T-helper 9 cell (primary cell): ENCODE measurements at places on chromosomes 5 and 9.

DNA sequence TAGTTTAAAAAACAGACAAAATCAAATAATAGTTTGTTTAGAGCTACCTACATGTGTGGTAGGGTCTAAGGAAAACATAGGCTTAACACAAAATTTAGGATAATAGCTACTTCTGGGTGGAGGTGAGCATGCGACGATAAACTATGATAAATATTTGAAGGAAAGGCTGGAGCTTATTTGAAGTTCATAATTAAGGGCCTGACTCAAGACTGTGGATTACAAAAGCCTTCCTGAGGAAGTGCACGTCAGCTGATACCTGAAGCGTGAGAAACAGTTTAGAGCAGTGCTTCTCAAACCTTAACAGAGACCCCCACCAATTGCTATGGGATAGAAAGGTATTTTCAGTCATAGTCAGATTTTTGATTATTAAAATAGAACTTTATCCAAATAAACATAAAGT is 20.4 kb upstream of the UBLCP1 start:
- DNase-seq = no peak

DNA sequence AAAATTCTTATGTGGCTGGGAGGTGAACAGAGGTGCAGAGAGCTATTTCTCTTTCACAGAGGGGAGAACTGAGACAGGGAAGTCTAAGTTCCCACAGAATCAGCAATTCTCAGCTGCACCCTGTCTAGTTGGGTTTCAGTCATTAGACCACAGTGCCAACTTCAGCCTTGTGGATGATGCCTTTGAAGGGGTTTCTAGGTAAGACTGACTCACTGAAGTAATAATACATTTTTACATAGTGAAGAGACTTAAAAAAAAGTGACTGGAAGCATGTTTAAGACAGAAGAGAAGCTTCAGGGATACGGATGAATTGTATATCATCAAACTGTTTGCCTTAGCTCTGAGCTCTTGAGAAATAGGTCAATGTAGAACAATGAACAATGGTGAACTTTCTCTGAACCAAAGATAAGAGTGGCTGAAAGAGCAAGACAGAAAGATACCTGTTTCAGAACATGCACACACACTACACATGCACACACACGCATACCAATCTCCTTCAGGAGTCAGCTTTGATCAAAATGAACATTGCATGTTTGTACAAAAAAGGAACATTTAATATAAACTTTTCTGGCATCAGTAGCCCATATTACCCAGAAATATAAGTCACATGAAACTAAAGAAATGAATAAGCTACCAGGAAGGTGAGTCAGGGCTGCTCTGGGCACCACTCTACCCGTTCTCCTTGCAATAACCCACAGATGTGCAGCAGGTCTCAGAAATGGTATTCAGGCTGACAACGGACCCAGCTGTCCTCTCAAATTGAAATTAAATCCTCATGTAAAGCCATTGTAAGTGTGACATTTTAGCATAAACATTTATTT is 12.6 kb upstream of the FYB1 start:
- DNase-seq = no peak

DNA sequence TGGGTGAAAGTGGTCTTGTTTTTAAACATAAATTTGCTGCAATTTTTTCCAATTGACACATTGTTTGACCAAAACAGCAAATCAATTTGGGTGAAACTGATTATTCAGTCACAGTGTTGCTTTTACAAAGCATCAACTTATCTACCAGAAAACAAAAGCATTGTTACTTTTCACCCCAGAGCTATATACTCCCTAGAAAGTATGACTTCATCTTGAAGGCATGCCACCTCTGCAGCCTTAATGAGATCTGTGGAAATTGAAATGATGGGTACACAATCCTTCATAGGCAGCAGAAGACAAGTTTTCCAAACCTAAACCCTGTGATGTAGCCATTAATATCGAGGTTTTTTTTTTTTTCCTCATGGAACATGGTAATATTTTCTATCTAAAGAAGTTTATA is 615.9 kb downstream of the CHSY3 start:
- no peak for DNase-seq

- DNase-seq = no peak
These were observed 2403.4 kb upstream of the ACO1 start for GRCh38 chr9:29981013-29981412.

DNA sequence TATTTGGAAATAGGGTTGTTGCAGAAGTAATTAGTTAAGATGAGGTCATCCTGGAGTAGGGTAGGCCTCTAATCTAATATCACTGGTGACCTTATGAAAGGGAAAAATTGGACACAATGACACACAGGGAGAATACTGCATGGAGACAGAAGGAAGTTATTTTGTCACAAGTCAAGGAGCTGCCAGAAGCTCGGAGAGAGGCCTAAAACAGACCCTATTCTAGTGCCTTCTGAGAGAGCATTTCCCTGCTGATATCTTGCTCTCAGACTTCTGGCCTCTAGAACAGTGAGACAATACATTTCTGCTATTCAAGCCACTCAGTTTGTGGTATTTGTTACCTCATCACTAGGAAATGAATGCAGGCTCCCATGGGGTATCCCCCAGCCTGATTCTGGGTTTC is 332.9 kb downstream of the CSNK1G3 start:
- no peak for DNase-seq

DNA sequence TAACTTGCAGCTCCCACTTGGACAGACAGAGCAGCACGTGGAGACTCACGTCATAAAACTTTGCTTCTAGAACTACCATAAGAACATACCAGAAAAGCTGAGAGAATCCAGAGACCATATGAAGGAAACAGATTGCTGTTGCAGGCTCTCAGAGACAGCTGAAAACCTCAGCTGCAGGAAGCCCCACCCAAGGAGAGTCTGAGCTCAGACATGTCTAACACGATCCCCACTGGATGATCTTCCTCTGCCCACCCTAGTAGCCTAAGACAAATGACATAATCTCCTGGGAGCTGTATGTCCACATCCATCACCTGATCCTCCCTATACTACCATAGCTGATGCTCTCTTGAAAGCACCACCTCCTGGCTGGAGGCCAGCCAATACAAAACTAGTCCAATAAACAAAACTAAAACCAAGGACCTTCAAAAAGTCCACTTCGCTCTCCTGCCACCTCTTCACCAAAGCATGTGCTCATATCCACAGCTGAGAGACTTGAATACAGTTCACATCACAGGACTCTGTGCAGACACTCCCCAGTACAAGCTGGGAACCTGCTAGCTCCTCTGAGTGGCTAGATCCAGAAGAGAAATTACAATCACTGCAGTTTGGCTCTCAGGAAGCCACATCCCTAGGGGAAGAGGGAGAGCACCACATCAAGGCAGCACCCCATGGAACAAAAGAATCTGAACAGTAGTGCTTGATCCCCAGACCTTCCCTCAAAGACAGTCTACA is 257.4 kb downstream of the TRIM36 start:
- no peak for DNase-seq

DNA sequence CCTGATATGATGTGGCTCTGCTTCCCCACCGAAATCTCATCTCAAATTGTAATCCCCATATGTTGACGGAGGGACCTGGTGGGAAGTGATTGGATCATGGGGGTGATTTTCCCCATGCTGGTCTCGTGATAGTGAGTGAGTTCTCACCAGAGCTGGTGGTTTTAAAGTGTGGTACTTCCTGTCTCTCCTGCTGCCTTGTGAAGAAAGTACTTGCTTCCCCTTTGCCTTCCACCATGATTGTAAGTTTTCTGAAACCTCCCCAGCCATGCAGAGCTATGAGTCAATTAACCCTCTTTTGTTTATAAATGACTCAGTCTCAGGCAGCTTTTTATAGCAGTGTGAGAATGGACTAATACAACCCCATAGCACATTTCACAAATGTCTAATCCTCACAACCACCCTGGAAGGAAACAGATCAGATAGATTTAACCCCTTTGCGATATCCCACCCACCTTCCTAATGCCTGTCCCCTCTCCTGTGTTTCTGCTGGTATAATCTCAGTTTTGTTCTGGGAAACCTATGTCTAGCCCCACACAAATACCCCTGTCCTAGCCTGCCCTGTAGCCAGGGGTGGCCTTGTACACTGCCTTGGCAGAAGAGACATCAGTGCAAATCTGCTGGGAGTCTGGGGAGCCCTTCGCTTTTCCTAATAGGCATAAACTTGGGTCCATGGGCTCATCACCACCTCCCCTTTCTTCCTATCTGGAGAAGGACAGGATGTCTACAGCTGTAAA is 157.0 kb upstream of the RAI14 start:
- DNase-seq = no peak

DNA sequence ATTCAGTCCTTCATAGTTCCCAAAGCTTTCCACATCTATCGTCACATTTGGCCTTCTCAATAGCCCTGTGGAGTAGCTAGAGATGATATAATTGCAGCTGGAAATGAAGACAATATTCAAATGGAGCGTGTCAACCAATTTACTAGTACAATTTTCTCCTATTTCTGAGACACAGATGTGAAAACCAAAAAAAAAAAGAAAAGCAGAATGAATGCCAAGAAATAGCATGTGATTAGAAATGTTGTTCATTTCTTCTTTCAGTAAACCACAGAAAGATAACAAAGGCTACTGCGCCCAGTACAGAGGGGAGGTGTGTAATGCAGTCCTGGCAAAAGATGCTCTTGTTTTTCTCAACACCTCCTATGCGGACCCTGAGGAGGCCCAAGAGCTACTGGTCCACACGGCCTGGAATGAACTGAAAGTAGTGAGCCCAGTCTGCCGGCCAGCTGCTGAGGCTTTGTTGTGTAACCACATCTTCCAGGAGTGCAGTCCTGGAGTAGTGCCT is 99.0 kb downstream of the MUSK start:
- DNase-seq = no peak

DNA sequence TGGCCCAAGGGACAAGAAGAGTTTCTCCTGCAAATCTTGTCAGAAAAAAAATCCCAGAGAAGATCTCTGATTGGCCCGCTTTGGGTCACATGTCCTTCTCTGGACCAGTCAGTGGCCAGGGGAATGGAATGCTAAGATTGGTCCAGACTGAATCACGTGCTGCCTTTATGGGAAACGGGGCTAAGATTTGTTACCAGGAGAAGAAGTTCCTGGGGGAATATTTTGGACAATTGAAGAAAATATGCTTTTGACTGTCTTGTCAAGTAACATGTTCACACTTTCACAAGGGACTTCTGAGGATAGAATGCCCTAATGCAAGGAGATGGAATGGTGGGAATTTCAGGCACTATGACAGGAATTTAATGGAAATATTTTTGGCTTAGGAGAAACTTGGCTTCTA is 74.1 kb upstream of the SH3PXD2B start:
- no peak for DNase-seq

GRCh38 chr5:143657647-143658285 is 154.2 kb upstream of the HMHB1 start:
- no peak for DNase-seq

DNA sequence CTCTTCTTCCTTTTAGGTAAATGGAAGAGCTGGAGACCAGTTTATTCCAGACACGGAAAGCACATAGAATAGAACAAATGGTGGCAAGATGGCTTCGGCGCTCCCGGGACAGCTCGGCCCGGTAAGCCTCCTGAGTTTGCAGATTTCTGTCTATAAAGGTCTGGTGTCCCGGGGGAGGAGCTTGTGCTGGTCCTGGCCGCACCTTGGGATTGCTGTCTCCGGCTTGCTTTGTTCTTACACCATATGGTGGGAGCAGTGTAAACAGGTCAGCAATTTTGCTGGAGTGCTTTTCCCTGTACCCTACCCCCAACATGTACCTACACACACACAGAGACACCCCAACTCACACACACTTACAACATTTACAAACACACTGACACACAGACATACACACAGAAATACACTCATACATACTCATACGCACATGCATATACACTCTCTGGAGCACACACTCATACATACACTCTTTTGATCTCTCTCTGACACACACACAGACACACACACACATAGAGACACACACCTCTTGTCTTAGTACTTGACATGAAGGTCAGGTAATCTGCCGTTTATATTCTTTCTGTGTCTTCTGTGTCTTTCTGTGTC is 42.0 kb downstream of the FRMPD1 start:
- DNase-seq = no peak

- peak; percentile 37 for DNase-seq
These were observed 21.1 kb downstream of the FAM219A start for GRCh38 chr9:34437006-34437925.

DNA sequence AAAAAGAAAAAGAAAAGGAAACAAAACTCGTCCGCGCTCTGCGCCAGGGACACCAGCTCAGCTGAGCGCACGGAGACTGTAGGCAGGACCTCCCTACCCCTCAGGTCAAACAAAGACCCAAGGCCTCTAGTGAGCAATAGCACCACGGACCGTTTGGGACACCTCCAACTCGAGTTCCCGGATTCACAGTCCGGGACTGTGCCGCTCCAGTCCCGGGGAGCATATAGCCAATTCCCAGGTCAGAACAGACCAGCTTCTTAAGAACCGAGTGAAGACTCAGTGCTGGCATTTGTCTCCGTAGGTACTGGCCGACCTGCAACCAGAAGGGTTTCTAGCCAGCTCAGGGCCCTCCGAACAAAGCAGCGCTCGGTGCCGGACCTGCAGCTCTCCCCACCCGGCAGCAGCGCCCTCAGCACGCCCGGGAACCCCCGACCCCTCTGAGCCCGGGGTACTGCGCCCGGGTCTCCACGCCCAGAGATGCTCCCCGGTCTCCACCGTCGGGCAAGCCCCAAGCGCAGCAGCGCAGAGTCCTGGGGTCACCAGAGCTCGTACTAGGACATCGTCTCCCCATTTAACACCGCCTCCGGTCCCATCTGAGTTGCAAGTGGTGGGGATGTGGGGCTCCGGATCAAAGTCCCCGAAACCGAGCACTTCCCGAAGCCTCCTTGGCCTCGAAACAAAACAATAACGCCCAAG is 591 bp downstream of the ABCA1 start:
- DNase-seq = peak; percentile 3

DNA sequence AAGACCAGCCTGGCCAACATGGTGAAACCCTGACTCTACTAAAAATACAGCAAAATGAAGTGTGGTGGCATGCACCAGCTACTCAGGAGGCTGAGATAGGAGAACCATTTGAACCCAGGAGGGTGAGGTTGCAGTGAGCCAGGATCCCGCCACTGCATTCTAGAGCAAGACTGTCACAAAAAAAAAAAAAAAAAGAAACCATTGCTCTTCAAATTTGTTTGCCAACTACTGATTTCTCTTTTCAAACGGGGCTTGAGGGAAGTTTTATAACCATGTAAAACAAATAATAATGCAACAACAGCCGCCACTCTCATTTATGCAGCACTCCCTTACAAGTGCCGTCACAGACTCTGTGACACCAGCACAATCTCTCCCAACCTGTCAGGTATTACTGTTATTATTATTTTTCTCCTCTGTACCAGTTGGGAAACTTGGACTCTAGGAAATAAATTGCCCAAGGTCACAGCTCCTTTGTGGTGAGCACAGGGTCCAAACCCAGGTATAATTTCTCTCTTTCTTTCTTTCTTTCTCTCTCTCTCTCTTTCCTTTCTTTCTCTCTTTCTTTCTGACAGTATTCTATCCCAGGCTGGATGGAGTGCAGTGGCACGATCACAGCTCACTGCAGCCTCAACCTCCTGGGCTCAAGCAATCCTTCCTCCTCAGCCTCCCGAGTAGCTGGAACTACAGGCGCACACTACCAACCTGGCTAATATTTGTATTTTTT is 25.4 kb downstream of the SERINC5 start:
- no peak for DNase-seq

DNA sequence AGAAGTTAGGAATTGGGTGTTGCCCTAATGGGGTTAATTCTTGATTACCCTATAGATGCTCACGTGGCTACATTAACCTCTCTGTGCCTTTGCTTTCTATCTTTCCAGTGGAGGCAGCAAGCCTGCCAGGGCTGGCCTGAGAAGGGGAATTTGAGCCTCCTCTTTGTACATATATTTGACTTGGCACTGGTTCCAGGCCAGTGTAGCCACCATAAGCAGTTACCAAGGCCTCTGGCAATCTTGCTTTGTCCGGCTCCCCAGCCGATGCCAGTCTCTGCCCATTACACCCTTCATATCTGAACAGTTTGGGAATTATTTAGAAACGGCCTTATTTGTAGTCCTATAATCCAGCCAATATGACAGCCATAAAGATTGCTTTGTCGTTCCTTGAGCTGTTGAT is 58.6 kb upstream of the PPARGC1B start:
- DNase-seq = no peak
